ENCODE measurements at places on chromosomes 3 and 15.
A peak's percentile ranks its signal among the peaks of the same experiment; 100 is the strongest.

GRCh38 chr3:52742418-52743041, 28.2 kb downstream of the NEK4 start:
- no peak for DNase-seq

GRCh38 chr15:85748729-85749128, 46.0 kb downstream of the KLHL25 start:
- no peak for DNase-seq

- DNase-seq: no peak
Observed at GRCh38 chr3:135706758-135707375, 258.7 kb upstream of the PPP2R3A start.

- no peak for DNase-seq
Observed at GRCh38 chr3:156311431-156311830, 191.1 kb downstream of the KCNAB1 start.

- no peak for DNase-seq
Observed at GRCh38 chr3:161177991-161178390, 43.1 kb upstream of the NMD3 start.

- peak; percentile 11 for DNase-seq
Observed at GRCh38 chr3:188170461-188171459, 16.8 kb downstream of the LPP start.

DNA sequence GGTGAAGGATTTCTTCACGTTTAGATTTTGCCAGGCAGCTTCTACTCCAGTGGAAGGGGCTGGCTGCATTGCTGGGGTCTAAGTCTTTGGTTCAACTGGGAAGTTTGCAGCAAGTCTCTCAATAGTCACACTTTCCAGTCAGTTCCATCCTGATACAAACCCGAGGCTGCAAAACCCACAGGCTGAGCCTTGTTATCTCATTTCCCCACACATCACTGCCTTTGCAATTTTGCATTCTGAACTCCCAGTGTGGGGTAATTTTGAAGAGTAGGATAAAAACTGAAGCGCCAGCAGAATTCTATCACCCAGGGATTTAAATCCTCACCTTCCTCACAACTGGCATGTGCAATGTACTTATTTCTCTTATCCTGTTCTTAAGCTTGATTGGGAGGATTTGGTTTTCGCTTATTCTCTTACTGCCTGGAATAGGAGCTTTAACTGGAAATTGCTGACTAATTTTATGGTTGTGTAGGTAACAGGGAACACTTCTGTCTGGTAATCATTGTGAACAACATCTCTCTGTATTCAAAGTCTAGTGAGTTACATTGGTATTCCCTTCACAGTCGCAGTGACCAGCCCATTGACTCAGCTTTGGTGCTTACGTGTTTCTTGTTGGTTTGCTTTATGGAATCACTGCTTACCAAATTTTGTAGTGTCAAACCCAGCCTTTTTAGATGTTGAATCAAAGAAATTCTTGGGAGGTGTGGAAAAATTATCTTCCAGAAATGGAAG, 142.0 kb upstream of the TOPAZ1 start:
- no peak for DNase-seq

DNA sequence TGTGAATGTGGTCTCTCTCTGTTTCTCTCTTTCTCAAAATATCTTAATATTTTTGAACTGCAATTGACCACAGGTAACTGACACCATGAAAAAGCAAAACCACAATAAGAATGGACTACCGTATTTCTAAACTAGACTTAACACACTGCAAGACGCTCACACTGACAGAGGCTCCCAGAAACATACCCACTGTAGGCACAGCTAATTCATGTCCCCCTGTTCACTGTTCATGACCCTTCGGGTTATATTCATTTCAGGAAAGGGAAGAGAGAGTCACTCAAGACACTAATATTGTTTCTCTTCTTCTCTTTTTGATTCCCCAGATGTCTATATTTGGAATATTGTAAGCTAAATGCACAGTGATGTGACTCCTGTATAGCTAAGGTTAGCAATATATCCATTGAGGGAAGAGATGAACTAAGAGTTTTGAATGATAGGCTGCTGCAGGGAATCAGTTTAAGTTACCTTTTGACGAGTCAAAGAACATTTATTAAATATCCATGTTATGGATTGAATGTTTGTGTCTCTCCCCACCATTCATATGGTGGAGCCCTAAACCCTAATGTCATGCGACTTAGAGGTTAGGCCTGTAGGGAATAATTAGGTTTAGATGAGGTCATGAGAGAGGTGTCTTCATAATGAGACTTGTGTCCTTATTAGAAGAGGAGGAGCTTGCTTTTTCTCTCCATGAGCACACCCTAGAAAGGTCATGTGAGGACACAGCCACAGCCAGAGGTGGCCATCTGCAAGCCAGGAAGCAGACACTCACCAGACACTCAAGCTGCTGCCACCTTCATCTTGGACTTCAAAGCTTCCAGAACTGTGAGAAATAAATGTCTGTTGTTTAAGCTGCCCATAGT, 216.6 kb upstream of the GRM7 start:
- DNase-seq: no peak

- DNase-seq: no peak
Observed at GRCh38 chr3:196654735-196655090, 15.2 kb downstream of the NRROS start.

DNA sequence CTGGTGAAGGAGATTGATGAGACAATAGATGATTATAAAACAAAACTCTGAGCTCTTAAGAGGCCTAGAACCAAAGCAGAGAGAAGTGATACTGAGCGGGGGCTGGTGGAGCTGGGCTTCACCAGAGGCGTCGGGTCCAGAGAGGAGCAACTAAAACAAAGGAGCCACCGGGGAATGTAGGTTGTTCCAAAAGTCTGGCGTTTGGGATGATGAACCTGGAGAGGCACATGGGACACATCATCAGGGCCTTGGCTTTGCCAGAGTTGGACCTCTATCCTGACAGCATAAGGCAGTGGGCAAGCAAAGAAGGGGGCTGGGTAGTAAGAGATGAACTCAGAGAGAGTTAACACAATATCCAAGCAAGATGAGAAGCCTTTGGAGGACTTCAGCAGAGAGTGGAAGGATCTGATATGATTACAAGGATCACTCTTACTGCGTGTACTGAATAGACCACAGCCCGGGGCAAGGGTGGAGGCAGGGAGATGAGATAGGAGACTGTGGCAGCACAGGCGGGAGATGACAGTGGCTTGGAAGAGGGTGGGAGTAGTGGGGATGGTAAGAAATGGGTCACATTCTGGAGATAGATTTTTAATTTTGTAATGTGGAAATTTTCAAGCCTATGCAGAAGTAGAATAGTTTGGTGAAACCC, 36.0 kb upstream of the RASA2 start:
- DNase-seq: no peak

DNA sequence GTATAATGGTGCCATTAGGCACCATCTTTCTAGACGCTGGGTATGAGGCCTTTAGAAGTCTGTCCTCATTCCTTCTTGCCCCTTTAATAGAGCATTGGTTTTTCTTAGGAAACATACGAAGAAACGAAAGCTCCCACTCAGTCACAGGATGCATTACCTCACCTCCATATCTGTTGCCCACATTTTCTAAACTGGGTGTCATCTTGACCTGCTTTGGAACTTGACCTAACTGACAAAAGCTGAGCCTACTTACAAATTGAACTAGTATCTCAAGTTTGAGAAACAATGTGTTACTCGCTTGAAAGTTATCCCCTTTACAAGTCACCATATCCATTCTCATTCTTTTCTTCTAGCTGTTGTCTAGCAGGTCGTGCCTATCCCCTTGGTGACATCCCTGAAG, 102.7 kb downstream of the VPS8 start:
- DNase-seq: no peak

DNA sequence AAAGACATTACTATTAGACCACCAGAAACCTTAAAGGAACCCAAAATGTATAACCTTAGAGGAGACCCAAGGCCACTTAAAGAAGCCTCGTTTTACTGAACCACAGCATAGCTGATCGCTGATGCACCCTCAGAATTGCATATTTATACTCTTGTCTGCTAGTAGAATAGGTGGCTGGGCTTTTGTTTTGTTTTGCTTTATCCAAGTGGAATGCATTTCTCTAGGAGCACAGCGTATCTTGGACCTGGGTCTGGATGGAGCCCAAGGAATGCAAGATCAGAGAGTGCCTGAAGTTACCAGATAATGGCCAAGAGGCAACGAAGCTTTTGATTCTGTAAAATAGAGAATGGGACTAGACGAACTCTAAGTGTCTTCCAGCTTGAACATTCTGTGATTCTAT, 129.2 kb upstream of the COL8A1 start:
- DNase-seq: no peak

DNA sequence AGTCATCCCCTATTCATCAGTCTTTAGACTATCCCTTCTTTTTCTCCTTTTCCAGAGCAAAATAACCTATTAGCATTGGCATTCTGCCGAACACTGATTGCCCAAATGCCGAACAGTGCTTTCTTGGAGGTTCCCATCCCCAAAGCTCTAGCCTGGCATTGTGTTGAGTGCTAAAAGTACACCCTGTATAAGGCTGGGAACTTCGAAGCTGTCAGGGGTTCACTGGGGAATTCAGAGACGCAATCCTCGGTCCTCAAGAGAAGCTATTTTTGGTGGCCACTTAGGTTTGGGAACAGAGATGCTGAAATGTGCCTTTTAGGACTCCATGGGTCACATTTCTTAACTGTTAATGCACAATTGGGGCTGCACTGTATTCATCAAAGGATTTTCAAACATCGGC, 8.4 kb downstream of the FRMD5 start:
- DNase-seq: no peak

GRCh38 chr15:44656298-44656697, 7.2 kb downstream of the SPG11 start:
- DNase-seq: no peak

- no peak for DNase-seq
Observed at GRCh38 chr15:101625980-101626379, 26.2 kb downstream of the TM2D3 start.

- DNase-seq: no peak
Observed at GRCh38 chr3:76429581-76430177, 610.2 kb upstream of the ROBO2 start.

- no peak for DNase-seq
Observed at GRCh38 chr15:99467853-99468464, 97.8 kb upstream of the MEF2A start.

- no peak for DNase-seq
Observed at GRCh38 chr3:188077160-188077799, 76.7 kb upstream of the LPP start.

DNA sequence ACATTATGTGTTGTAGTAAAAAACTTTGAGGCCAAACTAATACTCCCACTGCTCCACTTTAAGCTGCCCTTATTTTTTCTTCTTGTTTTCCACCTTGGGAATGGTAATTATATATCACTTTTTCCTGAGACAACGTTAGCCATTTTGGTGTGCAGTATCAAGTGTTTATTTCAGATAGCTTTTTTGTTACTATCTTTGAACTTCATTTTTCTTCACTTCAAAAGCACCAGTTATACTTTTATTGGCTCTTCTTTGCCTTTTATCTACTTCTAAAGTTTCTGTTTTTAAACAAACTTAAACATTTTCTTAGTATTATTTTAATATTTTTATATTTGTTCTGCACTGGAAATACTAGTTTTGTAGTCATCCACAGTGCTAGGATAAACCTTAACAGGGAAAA, 6.5 kb downstream of the TOPAZ1 start:
- no peak for DNase-seq
